ENCODE measurements at places on chromosomes 3 and 15.

- H3K4me1 ChIP-seq = peaks cover 6% of the 10 kb centered on the region
- no peak overlapping the region for H3K27ac ChIP-seq
- no peaks in the 10 kb centered on the region for H3K27me3 ChIP-seq
- no peak for DNase-seq
- no peaks in the 10 kb centered on the region for H3K36me3 ChIP-seq
Observed at GRCh38 chr3:179881791-179882190, 154.9 kb downstream of the PEX5L start.

DNA sequence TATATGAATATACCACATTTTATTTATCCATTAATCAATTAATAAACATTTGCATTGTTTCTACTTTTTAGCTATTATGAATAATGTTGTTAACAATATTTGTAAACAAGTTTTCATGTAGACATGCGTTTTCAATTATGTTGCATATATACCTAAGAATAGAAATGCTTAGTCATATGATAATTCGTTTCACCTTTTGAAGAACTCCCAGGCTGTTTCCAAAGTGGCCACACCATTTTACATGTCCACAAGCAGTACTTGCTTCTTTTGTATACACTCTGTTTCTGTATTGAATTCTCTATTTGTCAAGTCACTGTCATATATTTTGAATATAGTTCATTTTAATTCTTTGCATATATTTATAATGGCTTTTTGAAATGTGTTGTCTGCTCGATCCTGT is 206.9 kb upstream of the ZBTB20 start:
- H3K36me3 ChIP-seq = no peaks in the 10 kb centered on the region
- H3K27me3 ChIP-seq = no peaks in the 10 kb centered on the region
- no peak overlapping the region for H3K27ac ChIP-seq

DNA sequence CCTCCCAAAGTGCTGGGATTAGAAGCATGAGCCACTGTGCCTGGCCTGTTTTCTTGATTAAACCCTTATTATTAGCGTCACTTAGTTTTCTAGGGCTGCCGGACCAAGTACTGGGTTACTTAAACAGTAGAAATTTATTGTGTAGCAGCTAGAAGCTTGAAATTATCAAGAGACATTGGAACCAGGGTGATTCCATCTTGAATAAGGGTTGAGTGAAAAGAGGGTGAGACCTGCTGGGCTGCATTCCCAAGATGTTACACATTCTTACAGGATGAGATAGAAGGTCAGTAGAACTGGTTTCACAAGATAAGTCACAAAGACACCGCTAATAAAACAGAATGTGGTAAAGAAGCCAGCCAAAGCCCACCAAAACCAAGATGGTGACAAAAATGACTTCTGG is 18.6 kb upstream of the FSTL1 start:
- no peaks in the 10 kb centered on the region for H3K36me3 ChIP-seq
- H3K4me3 ChIP-seq = no peak overlapping the region
- no peaks in the 10 kb centered on the region for H3K4me1 ChIP-seq
- DNase-seq = no peak
- H3K27me3 ChIP-seq = peaks cover 20% of the 10 kb centered on the region

- H3K27ac ChIP-seq = no peak overlapping the region
- H3K27me3 ChIP-seq = peaks cover 10% of the 10 kb centered on the region
- H3K36me3 ChIP-seq = no peaks in the 10 kb centered on the region
- DNase-seq = no peak
Observed at GRCh38 chr15:70109978-70110377, 12.3 kb upstream of the TLE3 start.

GRCh38 chr3:103112273-103112672 is 677.5 kb downstream of the ZPLD1 start:
- no peak for DNase-seq
- H3K36me3 ChIP-seq = no peaks in the 10 kb centered on the region

DNA sequence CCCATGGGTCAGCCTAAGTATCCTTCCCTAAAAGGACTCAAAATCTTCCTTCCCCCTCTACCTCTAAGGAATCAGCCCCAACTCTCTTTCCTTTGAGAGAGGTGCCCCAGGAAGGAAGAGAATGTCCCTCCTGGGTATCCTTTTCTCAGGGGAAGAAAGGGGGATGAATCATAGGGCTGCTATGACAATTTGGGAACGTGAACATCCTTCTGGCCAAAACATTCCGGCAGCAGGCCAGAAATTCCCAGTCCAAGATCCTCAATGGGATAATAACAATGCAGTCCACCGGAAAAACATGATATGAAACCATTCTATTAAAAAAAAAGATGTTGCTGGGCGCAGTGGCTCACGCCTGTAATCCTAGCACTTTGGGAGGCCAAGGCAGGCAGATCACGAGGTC is 50.8 kb upstream of the CACNA2D3 start:
- no peak for DNase-seq
- H3K27me3 ChIP-seq = peaks cover 11% of the 10 kb centered on the region
- no peaks in the 10 kb centered on the region for H3K4me1 ChIP-seq
- no peaks in the 10 kb centered on the region for H3K36me3 ChIP-seq
- no peak overlapping the region for H3K27ac ChIP-seq

DNA sequence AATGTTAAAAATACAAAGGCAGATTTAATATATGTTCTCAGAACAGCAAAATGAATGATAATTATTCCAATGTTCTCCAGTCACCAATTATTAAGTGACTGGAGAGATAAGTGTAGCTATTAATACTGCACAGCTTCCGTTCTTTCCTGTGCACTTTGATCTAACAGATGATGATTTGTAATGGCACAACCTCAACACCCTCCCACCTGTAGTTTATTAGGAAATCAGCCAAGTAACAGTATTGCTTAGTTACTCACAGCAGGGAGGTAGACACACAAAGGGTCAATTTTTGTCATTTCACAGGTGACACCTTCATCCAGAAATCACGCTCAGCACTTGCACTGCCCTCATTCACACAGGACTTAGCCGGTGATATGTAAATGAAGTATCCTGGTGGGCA is 688.1 kb downstream of the EPHA3 start:
- no peak overlapping the region for H3K27ac ChIP-seq
- no peak overlapping the region for H3K4me3 ChIP-seq
- no peaks in the 10 kb centered on the region for H3K27me3 ChIP-seq
- H3K36me3 ChIP-seq = no peaks in the 10 kb centered on the region
- no peaks in the 10 kb centered on the region for H3K4me1 ChIP-seq

Data from activated T-cell treated with anti-CD3 and anti-CD28 coated beads, Interleukin-2, amount 50 U/mL, for 24 hours (primary cell).